ENCODE measurements at places on chromosomes 7 and 10. TPM values are rescaled to one million over a fixed set of nuclear protein-coding genes. Genes with fewer than 3 reads are reported as not detected.

TAS2R3 gene
- 5.0 TPM for total RNA-seq

VPS37D gene
- 4.2 TPM for total RNA-seq

NYAP1 gene
- 2.3 TPM for total RNA-seq

SUV39H2 gene
- total RNA-seq, result 16.6 TPM

VGF gene
- not detected for total RNA-seq

SLC18A3 gene
- 0.31 TPM for total RNA-seq

CALD1 gene
- total RNA-seq, result 127 TPM

OR13A1 gene
- total RNA-seq, result not detected

MYL10 gene
- 20.9 TPM for total RNA-seq

SLC25A13 gene
- 22.1 TPM for total RNA-seq

CYP2C19 gene
- 2.1 TPM for total RNA-seq

POLL gene
- total RNA-seq, result 12.3 TPM

MKI67 gene
- 24.8 TPM for total RNA-seq

SEMA3E gene
- total RNA-seq, result 3.1 TPM

ZPBP gene
- total RNA-seq, result not detected

BAIAP2L1 gene
- total RNA-seq, result 6.5 TPM

DGKB gene
- 2.6 TPM for total RNA-seq

LAMTOR4 gene
- 57.7 TPM for total RNA-seq

ABCB4 gene
- 3.7 TPM for total RNA-seq

HTR5A gene
- total RNA-seq, result not detected

UCN3 gene
- total RNA-seq, result not detected

CUL2 gene
- 60.4 TPM for total RNA-seq

CFAP70 gene
- 1.8 TPM for total RNA-seq

FRMPD2 gene
- total RNA-seq, result not detected

CYP26C1 gene
- total RNA-seq, result not detected

GRM3 gene
- not detected for total RNA-seq

EBLN1 gene
- total RNA-seq, result not detected

MUC3A gene
- not detected for total RNA-seq

CTTNBP2 gene
- 13.1 TPM for total RNA-seq

SEMA3D gene
- 18.1 TPM for total RNA-seq

NXPH1 gene
- not detected for total RNA-seq

CLDN12 gene
- 26.9 TPM for total RNA-seq

CLRN3 gene
- total RNA-seq, result not detected

TRIM73 gene
- total RNA-seq, result 2.8 TPM

NACAD gene
- 5.1 TPM for total RNA-seq

PTF1A gene
- not detected for total RNA-seq

C10orf67 gene
- 0.82 TPM for total RNA-seq

GARIN1A gene
- 0.10 TPM for total RNA-seq

FZD1 gene
- total RNA-seq, result 30.2 TPM

CUBN gene
- total RNA-seq, result 3.5 TPM

NUTM2E gene
- total RNA-seq, result 0.41 TPM

TIAL1 gene
- total RNA-seq, result 101 TPM

C7orf57 gene
- not detected for total RNA-seq

NKX2-3 gene
- total RNA-seq, result 6.2 TPM

CRHR2 gene
- total RNA-seq, result 0.51 TPM

ZNF425 gene
- 4.7 TPM for total RNA-seq

SUGCT gene
- 9.9 TPM for total RNA-seq

MRLN gene
- total RNA-seq, result 120 TPM

VSIR gene
- 19.5 TPM for total RNA-seq

AKR1C4 gene
- not detected for total RNA-seq

PTN gene
- 85.1 TPM for total RNA-seq

CD36 gene
- 324 TPM for total RNA-seq

All from tongue (tissue), 3 donors.